Kidney capillary endothelial cell (primary cell): ENCODE measurements at places on chromosomes 4 and X.

DNA sequence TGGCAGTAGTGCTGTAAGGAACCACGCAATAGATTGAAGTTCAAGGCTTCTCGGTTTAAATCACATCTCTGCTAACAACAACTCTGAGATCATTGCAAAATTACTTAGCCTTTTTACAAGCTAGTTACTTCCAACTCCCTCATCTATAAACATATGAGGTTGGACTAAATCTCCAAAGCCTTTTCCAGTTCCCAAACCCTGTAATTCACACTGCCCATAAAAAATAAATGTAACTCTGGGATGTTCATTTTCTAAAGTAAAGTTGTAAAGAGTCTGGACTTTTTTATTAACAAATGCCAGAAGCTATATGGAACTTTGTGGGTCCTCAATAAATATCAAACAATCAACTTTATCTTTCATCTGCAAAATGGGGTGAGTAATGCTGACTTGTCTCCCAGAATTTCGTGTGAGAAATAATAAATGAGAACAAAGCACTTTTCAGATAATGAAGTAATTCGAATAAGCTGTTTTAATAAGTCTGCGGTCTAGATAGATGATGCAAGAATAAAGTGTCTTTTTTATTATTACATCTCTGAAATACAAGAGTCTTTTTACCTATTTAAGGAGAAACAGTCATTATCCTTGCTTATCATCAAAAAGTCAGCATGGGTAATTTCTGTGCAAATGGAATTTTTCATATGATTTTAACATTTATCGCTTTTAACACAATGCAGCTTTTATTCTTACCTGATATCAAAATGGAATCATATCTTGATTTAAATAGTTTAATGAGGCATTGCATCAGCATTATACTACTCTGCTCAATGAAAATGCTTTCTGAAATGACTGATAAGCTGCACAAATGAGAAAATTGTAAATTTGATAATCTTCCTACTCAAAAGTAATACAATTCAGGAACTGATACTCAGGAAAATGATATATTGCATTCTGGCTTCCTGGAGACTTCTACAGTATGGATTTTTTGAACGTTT, 252.6 kb downstream of the BANK1 start:
- DNase-seq, result no peak

DNA sequence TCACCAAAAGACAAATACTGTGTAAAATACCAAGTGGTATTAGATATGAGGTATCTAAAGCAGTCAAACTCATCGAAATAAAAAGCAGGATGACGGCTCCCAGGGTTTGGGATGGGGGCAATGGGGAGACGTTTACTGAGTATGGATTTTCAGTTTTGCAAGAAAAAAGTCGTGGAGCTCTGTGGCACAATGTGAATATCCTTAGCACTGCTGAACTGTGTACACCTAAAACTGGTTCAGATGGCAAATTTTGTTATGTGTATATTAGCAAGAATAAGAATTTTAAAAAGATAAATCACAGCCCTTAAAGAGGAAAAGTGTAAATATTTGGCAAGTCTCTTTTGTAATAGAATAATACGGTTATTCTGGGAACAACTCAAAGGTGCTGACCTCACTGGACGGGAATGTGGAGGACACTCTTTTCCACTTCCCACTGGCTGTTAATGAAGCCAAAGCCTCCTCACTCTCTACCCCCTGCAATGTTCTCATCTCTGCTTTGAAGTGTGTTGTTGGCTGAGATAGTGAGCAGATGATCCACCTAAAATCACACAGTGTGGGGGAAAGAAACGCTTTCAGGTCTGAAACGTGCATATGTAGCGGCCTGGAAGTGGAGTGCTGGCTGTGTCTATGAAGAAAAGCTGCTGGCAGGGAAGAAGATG, 49.2 kb downstream of the SEL1L3 start:
- peak; percentile 38 for DNase-seq

GRCh38 chr4:11223311-11223710, 205.4 kb downstream of the HS3ST1 start:
- DNase-seq, result no peak

GRCh38 chr4:112726041-112726440, 89.1 kb downstream of the LARP7 start:
- no peak for DNase-seq

- no peak for DNase-seq
These were observed 1.4 kb downstream of the INTU start for GRCh38 chr4:127634181-127634580.
